ENCODE measurements at places on chromosomes 6 and 20.

GRCh38 chr20:39214828-39215227 is 252.7 kb downstream of the DHX35 start:
- no peak for DNase-seq

GRCh38 chr6:102149191-102149590 is 755.7 kb downstream of the GRIK2 start:
- DNase-seq, result no peak

DNA sequence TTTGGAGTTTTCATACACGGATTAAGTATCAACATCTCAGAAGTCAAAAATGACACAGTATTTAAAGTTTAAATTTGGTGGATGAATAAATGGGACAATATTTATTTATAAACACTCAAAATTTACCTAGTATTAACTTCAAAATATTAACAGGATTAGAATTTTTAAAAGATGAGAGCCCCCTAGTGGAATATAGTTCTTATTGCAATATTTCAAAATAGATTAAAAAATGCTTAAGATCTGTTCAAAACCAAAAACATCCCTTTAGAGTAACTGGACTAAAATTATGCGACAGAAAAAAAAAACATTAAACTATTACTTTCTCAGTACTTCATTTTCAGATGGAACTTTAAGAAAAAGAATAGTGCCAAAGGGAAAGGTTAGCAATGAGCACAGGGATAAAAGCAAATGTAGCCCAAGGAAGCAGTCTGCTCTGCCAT is 56.6 kb downstream of the SNX14 start:
- DNase-seq, result no peak

DNA sequence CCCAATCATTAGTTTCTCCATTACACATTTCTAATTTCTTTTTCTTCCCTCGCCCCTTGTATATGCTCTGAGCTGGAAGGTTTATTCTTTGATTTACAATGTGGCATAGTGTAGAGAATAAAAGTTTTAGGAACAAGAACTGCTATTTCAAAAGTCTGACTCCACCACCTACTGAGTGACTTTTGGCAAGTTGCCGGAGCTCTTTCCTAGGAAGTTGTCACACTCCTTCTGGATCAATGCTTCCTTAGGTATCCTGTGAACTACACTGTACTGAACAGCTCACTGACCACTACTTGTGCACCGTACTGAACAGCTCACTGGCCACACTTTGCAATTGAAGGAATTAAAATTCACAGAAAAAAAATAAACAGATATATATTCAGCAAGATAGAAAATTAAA is 458.2 kb downstream of the FRK start:
- DNase-seq, result no peak

DNA sequence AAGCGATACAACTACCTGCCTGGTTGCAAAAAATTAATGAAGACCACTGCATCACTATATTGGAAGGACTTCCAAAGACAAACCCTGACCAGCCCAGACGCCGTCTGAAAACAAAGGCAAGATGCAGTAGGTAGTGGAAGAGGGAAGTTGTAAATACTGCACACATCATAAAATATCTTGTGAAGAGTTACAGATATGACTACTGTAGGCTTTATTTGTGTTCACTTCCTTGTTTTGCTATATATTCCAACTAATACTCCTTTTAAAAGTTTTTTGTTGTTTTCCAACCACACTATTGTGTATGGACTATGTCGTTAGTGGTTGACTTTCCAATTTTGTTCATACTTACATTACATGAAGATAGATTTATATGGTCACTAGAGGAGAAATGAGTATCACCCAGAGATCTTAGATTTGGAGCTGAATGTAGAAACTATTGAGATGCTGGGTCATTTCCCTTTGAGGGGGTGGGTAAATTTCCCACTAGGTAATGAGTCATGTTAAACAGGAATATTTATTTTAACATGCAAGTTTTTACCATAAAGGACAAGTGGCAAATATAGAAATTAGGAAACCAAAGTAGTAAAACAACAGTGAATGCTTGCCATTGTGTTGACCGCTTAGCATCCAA is 16.6 kb upstream of the TXLNB start:
- no peak for DNase-seq

DNA sequence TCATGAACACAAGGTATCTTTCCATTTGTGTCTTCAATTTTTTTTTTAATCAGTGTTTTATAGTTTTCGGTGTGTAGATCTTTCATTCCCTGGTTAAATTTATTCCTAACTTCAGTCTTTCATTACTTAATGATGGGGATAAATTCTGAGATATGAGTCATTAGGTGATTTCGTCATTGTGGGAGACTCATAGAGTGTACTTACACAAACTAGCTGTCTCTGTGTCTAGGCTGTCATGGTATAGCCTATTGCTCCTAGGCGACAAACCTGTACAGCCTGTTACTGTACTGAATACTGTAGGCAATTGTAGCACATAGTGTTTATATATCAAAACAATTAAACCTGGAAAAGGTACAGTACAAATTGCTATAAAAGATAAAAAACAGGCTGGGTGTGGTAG is 42.1 kb downstream of the SMAP1 start:
- DNase-seq, result no peak

- no peak for DNase-seq
Observed at GRCh38 chr6:64789476-64789875, 917.5 kb downstream of the EYS start.

- DNase-seq, result no peak
Observed at GRCh38 chr6:159680104-159680503, 12.9 kb downstream of the SOD2 start.

GRCh38 chr6:49462599-49462926 is 490 bp downstream of the MMUT start:
- DNase-seq, result no peak

DNA sequence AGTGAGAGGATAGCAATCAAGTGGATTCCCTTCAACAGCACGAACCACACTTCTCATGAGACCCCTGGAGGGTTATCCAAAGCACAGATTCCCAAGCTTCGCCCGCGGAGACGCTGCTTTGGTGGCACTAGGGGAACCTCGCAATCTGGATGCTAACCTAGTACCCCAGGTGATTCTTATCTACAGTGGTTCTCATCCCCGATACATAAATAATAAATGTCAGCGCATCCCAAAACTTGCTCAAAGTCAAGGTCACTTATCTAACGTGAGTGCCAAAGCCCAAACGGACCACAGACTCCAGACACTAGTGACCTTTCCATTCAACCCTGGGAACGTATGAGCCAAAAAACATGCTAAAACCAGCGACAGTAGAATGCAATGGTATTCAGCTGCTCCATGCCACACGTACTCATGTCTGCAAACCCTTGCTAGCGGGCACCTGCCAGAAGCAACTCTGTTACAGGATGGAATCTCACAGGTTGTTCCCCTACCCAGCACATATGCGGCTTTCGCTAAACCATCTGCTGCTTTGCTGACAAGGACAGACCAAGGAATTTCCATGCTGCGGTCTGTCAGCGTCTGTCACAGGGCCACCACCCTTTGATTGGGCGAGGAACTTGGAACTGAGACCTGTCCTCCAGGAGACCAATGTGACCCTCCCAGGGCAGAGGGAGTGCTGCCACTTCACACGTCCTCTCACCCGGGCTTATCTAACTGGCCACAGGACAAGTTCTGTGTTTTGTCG is 16.8 kb downstream of the MYLK4 start:
- DNase-seq, result no peak

- no peak for DNase-seq
Observed at GRCh38 chr20:31922181-31922580, 29.7 kb downstream of the PDRG1 start.

GRCh38 chr6:148709577-148709976 is 37.3 kb upstream of the UST start:
- no peak for DNase-seq

- DNase-seq, result no peak
Observed at GRCh38 chr20:10758446-10758845, 84.6 kb upstream of the JAG1 start.

- DNase-seq, result no peak
Observed at GRCh38 chr20:7231303-7231702, 463.8 kb downstream of the BMP2 start.

GRCh38 chr6:129194306-129194941 is 311.5 kb downstream of the LAMA2 start:
- DNase-seq, result no peak

Data from T follicular helper cell (primary cell).